H9 (cell line): ENCODE measurements at places on chromosomes 5 and 9. TPM values are rescaled to one million over a fixed set of nuclear protein-coding genes. Genes with fewer than 3 reads are reported as not detected.

The TEX48 gene
- total RNA-seq: not detected in 2 replicates

The KIF24 gene
- total RNA-seq: 3.7 and 4.0 TPM in 2 replicates

The ARHGEF28 gene
- 0.24 and 0.57 TPM in 2 replicates for total RNA-seq

The TLN1 gene
- 102 and 103 TPM in 2 replicates for total RNA-seq

The ASPN gene
- not detected in 2 replicates for total RNA-seq

The MYOZ3 gene
- 15.8 and 18.1 TPM in 2 replicates for total RNA-seq

GRCh38 chr9:90939351-90939750 lies 137.7 kb downstream of the SYK start:
- no peaks in the 10 kb centered on the region for H3K36me3 ChIP-seq
- H3K4me3 ChIP-seq: no peak overlapping the region
- no peaks in the 10 kb centered on the region for H3K27me3 ChIP-seq
- no peak for DNase-seq

DNA sequence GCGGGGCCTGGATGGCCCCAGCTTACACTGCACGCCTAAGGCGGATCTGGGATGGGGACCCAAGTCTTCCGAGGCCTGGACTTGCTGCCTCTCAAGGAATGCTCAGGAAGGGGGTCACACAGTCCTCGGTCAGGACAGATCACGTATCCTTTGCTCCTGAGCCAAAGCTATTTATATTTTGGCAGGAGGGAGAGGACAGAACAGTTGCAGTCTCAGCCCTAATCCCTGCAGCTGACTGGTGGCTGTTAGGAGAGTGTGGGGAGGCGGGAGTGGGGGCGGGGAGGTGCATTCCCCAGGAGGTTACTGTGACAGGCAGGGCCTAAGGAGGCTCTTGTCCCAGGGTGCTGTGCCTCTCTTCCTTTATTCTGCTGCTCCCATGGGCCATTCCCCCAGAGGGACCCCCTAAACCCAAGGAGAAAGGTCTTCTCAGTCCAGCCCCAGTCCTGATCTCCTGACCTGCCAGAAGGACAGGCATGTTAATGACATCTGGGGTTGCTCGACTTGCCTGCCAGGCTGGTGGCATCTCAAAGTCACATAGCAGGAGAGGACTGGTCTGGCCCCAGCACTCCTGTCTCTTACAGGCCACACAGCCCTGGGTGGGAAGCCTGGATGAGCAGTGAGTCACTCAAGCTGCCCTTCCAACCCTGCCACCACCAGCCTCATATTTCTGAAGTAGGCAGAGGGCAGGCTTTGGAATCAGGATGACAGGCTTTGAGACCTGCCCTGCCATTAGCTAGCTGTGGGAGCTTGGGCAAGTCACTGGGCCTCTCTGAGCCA lies 51.9 kb downstream of the COL27A1 start:
- no peaks in the 10 kb centered on the region for H3K4me1 ChIP-seq
- DNase-seq: no peak
- H3K27me3 ChIP-seq: no peaks in the 10 kb centered on the region
- H3K4me3 ChIP-seq: no peak overlapping the region
- no peaks in the 10 kb centered on the region; the same call in 1 of the 2 replicates for H3K36me3 ChIP-seq

GRCh38 chr5:122019919-122020590 lies 58.0 kb downstream of the LOX start:
- H3K27me3 ChIP-seq: no peaks in the 10 kb centered on the region
- no peak overlapping the region for H3K27ac ChIP-seq
- peaks cover 23% of the 10 kb centered on the region for H3K36me3 ChIP-seq
- H3K4me3 ChIP-seq: no peak overlapping the region

- H3K27me3 ChIP-seq: no peaks in the 10 kb centered on the region
- peaks cover 3% of the 10 kb centered on the region; the same call in 1 of the 2 replicates for H3K4me1 ChIP-seq
- no peaks in the 10 kb centered on the region for H3K36me3 ChIP-seq
- DNase-seq: no peak
- H3K27ac ChIP-seq: no peak overlapping the region
Measured at GRCh38 chr5:55597014-55597981, 62.5 kb upstream of the PLPP1 start.

DNA sequence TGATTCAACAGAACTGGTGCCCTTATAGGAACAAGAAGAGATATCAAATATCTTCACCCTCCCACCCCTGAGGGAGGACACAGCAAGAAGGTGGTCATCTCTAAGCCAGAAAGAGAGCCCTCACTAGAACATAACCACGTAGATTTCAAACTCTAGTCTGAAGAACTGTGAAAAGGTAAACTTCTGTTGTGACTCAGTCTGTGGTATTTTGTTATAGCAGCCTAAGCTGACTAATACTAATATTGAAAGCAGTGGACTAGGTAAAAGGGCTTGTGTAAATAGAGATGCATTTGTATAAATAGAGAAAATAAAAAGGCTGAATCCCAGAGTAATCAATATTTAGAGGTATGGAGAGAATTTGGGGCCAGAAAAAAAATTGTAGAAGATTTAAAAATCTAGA lies 157.6 kb upstream of the CCNH start:
- H3K36me3 ChIP-seq: no peaks in the 10 kb centered on the region
- no peaks in the 10 kb centered on the region for H3K4me1 ChIP-seq
- DNase-seq: no peak
- H3K27me3 ChIP-seq: no peaks in the 10 kb centered on the region

GRCh38 chr5:10691826-10692785 lies 68.9 kb downstream of the DAP start:
- H3K27ac ChIP-seq: no peak overlapping the region
- H3K27me3 ChIP-seq: no peaks in the 10 kb centered on the region
- 0 out of 2 replicates have a peak, but pooled peaks cover 2% of the 10 kb centered on the region for H3K4me1 ChIP-seq
- DNase-seq: no peak
- no peak overlapping the region for H3K4me3 ChIP-seq
- peaks cover 4% of the 10 kb centered on the region; the same call in 1 of the 2 replicates for H3K36me3 ChIP-seq
